ENCODE measurements at places on chromosomes 1 and 21. TPM values are rescaled to one million over a fixed set of nuclear protein-coding genes. Genes with fewer than 3 reads are reported as not detected.

DNA sequence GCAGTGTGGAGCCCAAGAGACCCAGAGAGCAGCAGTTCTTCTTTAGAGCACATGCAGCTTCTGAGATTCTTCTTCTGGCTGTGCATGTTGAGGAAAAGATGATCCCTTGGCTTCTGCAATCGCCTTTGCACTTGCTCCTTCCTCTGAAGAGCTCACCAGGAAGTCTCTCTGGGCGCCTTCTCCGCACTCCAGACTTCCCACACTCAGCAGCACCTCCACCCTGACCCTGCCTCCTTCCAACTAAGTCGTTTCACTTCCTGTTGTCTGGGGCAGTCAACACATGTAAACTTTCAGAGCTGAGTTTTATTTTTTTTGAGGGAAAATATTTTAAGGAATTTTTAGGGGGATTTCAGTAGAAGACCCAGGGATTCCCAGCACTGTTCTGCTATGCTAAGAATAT lies 73.4 kb upstream of the F3 start:
- peaks cover 4% of the 10 kb centered on the region for H3K4me1 ChIP-seq
- H3K27ac ChIP-seq = no peak overlapping the region
- no peaks in the 10 kb centered on the region for H3K36me3 ChIP-seq
- H3K27me3 ChIP-seq = no peaks in the 10 kb centered on the region
- H3K4me3 ChIP-seq = no peak overlapping the region

DNA sequence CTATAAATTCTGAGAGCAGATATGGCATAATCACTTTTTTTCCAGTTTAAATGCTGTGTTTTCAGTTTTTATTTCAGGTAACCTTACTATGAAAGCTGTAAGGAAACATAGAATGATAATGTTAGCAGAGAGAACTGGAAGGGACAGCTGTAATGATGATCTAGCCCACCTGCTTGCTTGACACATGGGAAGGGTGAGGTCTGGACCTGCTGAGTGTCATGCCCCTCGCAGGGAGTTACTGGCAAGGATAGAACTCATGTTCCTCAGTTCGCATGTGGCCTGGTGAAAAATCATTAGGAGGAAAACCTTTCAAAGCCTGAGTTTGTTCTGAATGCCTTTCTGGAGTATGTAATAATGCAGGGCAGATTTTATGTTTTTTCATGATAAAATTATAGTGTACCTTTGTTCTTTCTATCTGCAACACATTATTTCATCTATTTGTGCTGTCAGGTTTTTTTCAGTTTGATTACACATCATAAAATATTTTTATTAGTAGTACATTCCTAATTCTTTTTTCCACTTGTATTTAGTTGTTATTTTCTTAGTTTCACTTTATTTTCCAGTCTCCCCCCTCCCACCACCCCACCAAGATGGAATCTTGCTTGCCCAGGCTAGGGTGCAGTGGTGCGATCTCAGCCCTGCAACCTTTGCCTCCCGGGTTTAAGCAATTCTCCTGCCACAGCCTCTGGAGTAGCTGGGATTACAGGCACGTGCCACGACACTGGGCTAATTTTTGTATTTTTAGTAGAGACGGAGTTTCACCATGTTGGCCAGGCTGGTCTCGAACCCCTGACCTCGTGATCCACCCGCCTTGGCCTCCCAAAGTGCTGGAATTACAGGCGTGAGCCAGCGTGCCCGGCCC lies 8.0 kb downstream of the DDI2 start:
- H3K4me1 ChIP-seq = peaks cover 77% of the 10 kb centered on the region
- H3K27me3 ChIP-seq = no peaks in the 10 kb centered on the region
- no peak overlapping the region for H3K4me3 ChIP-seq
- no peak for DNase-seq

DNA sequence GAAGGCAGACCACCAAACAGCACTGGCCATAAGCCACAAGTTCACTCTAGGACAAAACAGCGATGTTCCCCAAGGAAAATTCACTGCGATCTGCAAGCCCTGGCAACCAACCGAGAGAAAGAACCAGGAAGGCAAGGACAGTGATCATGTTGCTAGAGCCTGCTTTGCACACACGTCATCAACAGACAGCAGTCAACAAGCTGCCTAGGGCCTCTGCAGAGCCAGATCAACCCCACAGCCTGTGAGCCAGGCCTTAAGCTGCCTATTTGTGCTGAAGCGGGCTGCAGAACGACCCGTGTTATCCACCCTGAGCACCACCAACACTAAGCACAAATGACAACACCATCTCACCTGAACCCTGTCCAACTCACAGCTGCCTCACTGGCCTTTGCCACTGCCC lies 6.2 kb upstream of the YRDC start:
- H3K4me3 ChIP-seq = no peak overlapping the region
- no peak for DNase-seq
- H3K4me1 ChIP-seq = peaks cover 10% of the 10 kb centered on the region
- peaks cover 40% of the 10 kb centered on the region for H3K36me3 ChIP-seq

DNA sequence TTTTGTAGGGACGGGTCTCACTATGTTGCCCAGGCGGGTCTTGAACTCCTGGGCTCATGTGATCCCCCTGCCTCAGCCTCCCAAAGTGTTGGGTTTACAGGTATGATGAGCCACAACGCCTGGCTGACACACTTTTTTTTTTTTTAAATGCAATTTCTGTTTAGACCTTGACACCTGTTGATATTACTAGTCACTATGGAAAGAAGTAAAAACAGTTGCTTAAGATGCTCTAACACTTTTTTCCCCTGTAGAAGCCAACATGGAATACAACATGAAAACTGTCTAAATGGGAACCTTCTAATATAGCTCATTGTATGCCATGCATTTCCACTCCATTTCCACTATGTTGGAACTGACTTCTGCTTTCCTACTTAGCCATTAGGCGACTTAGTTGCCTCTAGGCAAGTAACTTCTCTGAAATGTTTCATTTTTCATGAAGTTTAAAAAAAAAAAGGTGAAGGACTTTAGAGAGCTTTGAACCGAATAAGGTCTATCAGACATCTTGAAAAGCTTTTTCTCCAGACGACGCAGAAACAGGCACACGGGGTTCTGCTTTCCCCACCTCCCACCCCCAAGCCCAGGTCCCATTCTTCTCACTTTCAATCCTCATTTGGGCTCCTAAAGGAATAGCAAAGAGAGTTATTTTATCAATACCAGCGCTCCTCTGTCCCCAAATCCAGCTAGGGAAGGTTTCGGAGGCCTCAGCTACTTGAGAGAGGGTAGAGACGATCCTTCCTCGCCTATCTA lies 648 bp upstream of the DR1 start:
- no peaks in the 10 kb centered on the region for H3K27me3 ChIP-seq
- H3K4me1 ChIP-seq = peaks cover 17% of the 10 kb centered on the region
- peak overlapping the region; percentile 84 for H3K4me3 ChIP-seq
- no peak for DNase-seq

DNA sequence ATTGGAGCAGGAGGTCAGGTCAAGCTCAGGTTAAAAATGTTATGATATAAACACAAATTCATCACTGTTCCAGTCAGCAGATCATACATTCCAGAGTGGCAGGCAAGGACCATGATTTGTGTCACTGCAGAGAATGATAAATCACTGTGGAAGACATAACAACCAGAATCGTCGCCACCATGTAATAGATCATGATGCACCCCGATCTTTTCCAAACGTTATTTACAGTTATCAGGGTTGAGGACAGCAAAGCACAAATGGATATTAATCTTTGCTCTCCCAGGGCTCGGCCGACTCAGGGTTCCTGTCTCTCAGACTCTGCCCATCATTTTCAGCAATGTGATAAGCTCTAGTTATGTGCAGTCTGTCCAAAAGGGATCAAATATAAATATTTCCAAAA lies 122.7 kb downstream of the ZBTB18 start:
- no peak for DNase-seq
- no peaks in the 10 kb centered on the region for H3K36me3 ChIP-seq
- H3K27ac ChIP-seq = no peak overlapping the region
- no peaks in the 10 kb centered on the region for H3K4me1 ChIP-seq

DNA sequence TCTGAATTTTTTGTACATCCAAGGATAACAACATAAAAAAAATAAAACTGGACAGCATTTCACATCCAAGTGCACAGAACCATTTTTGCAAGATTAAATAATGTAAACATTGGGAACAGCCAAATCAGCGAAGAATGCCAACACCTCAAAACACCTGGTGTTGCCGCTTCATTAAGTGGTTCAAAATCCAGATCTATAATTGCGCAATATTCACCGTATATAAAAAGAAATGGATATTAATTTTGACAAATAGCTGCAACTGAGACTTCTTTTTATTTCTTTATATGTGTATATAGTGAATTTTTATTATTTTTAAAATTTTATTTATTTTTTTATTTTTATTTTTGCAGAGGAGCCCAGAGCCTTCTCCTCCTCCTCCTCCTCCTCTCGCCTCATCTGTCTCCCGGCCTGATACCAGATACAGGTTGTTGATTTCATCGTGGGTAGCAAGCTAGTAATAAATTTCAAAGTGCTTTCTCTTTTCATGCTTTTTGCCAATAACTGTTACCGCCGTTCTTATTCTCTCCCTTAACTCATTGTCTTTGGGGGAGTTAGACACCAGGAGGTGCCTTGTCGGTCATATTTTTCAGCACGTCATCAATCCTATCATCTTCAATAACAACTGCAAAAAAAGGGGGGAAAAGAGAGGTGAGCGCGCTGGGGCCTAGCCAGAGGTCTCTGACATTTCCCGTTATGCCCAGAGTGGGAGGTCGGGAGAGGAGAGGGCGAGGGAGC lies 2.7 kb downstream of the CAMK2N1 start:
- H3K4me3 ChIP-seq = peak overlapping the region; percentile 51
- no peaks in the 10 kb centered on the region for H3K36me3 ChIP-seq
- peaks cover 12% of the 10 kb centered on the region for H3K4me1 ChIP-seq
- H3K27me3 ChIP-seq = peaks cover 56% of the 10 kb centered on the region

DNA sequence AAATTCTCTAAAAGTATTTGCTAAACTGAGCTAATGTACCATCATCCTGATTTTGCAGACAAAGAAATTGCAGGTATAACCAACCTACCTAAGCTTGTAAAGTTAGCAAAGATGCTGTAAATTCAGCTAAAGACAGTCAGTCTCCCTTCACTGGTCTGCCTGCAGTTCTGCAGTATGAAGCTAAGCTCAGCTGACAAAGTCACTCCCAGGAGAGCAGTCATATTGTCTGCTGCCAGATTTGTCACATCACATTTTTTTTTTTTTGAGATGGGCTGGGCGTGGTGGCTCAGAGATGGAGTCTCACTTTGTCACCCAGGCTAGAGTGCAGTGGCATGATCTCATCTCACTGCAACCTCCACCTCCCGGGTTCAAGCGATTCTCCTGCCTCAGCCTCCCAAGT lies 8.9 kb upstream of the CMPK1 start:
- no peak overlapping the region for H3K4me3 ChIP-seq
- no peak for DNase-seq
- H3K27me3 ChIP-seq = no peaks in the 10 kb centered on the region
- no peaks in the 10 kb centered on the region for H3K36me3 ChIP-seq
- no peak overlapping the region for H3K27ac ChIP-seq

GRCh38 chr1:83516369-83516768 lies 482.6 kb downstream of the TTLL7 start:
- H3K36me3 ChIP-seq = no peaks in the 10 kb centered on the region
- H3K27ac ChIP-seq = no peak overlapping the region
- DNase-seq = no peak
- H3K4me3 ChIP-seq = no peak overlapping the region

- H3K27me3 ChIP-seq = no peaks in the 10 kb centered on the region
- H3K27ac ChIP-seq = no peak overlapping the region
- no peak for DNase-seq
- H3K4me1 ChIP-seq = no peaks in the 10 kb centered on the region
Measured at GRCh38 chr1:15727866-15728534, 8.1 kb upstream of the SLC25A34 start.

- H3K36me3 ChIP-seq = no peaks in the 10 kb centered on the region
- no peak overlapping the region for H3K27ac ChIP-seq
- no peak for DNase-seq
Measured at GRCh38 chr1:248366609-248367008, 5.1 kb downstream of the OR2T4 start.

DNA sequence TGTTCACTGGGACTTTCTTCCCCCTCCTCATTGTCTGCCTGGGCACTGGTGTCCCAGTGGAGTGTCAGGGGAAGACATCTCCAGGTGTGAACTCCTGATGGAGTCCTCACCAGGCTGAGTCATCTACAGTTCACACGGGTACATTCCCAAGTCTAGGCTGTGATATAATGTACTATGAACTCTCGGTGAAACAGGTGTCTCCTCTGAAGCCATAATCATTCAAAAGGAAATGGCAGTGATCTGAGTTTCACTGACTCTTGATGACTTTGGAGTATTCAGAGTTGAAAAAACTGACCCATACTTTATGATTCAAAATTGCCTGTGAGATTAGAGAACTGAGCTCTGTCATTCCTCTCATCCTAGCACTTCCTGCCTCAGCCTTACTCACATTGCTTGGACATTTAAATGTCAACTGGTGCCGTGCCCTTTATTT lies 9.1 kb downstream of the LAMC2 start:
- H3K27me3 ChIP-seq = no peaks in the 10 kb centered on the region
- no peak overlapping the region for H3K27ac ChIP-seq
- no peaks in the 10 kb centered on the region for H3K36me3 ChIP-seq
- H3K4me3 ChIP-seq = no peak overlapping the region
- H3K4me1 ChIP-seq = no peaks in the 10 kb centered on the region
- no peak for DNase-seq

- peak overlapping the region; percentile 91 for H3K27ac ChIP-seq
- DNase-seq = peak; percentile 95
- H3K36me3 ChIP-seq = peaks cover 47% of the 10 kb centered on the region
- H3K4me3 ChIP-seq = peak overlapping the region; percentile 60
- H3K27me3 ChIP-seq = peaks cover 1% of the 10 kb centered on the region
Measured at GRCh38 chr1:155134880-155135414, 705 bp upstream of the SLC50A1 start.

GRCh38 chr1:42825036-42825851 lies 8.0 kb upstream of the SVBP start:
- H3K27ac ChIP-seq = no peak overlapping the region
- H3K27me3 ChIP-seq = no peaks in the 10 kb centered on the region
- no peak overlapping the region for H3K4me3 ChIP-seq
- peaks cover 5% of the 10 kb centered on the region for H3K36me3 ChIP-seq
- no peak for DNase-seq
- H3K4me1 ChIP-seq = peaks cover 5% of the 10 kb centered on the region

- H3K27ac ChIP-seq = no peak overlapping the region
- H3K36me3 ChIP-seq = no peaks in the 10 kb centered on the region
- no peaks in the 10 kb centered on the region for H3K27me3 ChIP-seq
- H3K4me3 ChIP-seq = no peak overlapping the region
- DNase-seq = no peak
- H3K4me1 ChIP-seq = peaks cover 24% of the 10 kb centered on the region
Measured at GRCh38 chr1:107936498-107937481, 28.2 kb downstream of the VAV3 start.

Gene HES3
- total RNA-seq = not detected

Gene FNDC10
- 7.4 TPM for total RNA-seq

Gene RAB3B
- not detected for total RNA-seq

Gene TMCC2
- total RNA-seq = 4.8 TPM

Gene EXO1
- 0.32 TPM for total RNA-seq

Measured in upper lobe of right lung (tissue), 1 donor.